Aorta (tissue), 5 donors: ENCODE measurements at places on chromosomes 11 and 22. TPM values are rescaled to one million over a fixed set of nuclear protein-coding genes. Genes with fewer than 3 reads are reported as not detected.

GRCh38 chr11:130592056-130592455 lies 143.6 kb downstream of the ADAMTS15 start:
- no peak for DNase-seq

DNA sequence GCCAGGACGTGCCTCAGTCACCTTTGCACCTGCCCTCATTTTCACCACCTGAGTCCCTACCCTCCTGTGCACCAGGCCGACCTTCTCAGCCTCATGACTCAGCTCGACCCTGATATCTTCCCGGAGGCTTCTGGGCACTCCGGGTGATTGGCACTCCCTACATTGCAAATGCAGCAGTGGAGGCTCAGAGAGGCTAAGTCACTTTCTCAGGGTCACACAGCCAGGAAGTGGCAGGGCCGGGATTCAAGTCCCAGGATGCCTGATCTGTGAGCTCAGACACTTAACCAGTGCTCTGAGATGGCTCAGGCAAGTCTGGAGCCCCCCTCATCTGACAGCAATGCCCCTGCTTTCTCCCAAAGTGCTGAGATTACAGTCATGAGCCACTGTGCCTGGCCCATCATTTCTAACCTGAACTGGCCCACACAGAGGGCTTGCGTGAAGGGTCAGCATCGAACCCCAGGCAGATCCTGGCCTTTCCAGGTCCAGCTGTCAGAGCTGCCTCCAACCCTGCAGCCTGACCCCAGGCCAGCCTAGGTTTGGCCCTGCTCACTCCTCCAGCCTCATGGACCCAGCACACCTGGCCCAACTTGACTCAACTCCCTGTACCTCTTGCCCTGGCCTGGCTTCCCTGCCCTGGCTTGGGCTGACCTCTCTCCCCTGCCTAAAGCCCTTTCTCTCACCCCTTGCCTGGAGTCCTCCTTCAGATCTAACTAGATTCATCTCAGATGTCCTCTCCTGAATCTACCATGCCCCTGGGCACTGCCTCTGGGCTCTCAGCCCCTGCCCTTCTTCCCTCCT lies 40.7 kb upstream of the RTL6 start:
- DNase-seq, result no peak

- DNase-seq, result no peak
These were observed 236.6 kb downstream of the GRIK4 start for GRCh38 chr11:120747850-120748814.

DNA sequence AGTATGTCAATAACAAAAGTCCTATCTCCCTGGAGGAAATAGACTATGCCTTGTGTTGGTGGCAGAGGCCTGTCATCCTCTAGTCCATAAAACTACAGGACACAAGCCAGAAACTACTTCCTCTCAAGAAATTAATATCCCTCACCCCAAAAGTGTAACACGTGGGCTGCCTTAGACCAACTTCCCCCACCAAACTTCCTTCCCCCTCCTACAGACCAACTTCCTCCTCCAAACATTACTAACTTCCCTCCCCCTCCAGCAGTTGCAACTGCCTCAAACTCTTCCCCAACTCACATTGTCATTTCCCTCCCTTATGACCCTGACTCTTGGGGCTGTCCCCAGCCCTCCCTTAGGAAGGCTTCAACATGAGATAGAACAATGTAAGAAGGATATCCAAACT lies 6.3 kb downstream of the OR52K2 start:
- DNase-seq, result no peak

DNA sequence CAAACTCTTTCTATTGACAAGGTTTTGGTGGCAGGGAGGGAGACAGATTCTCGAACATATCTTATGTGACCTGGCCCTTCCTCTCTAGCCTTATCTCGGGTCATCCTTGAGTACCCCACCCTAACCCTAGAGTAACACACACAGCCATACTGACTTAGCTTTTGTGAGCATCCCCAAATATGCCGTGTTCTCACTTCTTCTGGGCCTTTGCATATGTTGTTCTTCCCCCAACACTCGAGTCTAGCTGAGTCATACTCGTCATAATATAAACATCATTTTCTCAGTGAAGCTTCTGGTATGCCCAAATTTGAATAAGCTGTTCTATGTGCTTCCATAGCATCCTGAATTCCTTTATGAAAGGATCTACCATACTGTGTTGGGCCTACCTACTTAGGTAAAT lies 8.0 kb downstream of the TTC17 start:
- DNase-seq, result no peak

- DNase-seq, result no peak
These were observed 13.0 kb upstream of the EIF3D start for GRCh38 chr22:36541831-36542411.

DNA sequence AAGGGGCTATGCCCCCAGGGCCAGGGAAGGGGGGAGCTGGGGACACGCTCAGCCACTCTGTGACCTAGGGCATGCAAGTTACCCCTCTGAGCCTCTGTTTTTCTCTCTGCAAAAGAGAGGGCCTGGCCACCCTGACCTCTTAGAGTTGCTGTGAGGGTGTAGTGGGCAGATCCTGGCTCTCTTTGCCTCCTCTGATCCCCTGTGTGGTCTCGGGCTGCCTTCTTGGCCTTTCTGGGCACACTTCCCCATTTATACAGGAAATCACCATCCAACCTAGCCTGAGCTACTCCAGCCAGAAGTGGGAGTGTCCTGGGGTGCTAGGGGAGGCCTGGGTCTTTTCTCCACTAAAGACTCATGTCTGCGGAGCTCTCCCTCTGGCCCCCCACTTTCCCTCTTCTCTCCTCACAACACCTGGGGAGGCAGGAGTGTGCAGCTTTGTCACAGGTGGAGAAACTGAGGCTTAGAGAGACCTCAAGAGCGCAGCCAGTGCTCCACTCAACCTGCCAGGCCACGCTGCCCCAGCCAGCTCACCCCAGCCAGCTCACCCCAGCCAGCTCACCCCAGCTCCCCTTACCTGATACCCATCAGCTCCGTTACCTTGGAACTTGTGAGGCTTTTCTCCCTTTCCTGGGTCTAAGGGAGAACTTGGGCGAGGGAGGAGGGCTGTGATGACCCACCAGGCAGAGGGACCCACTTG lies 1.4 kb downstream of the AIFM3 start:
- no peak for DNase-seq

DNA sequence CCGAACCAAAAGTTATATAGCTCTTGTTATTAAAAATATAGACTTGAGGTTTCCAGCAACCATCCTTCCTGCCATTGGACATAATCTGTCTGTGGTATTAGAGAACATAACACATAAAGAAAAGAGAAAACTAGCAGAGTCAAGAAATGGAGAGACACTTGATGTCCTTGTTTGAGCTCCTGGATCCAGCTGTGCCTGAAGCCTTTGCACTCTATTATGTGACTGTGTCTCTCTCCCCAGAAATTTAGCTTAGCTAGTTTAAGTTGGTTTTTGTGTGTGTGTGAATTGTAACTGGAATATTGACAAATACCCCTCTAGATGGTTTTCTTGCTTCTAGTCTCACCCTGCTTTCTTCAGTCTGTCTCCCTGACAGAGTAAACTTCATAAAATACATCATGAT lies 61.6 kb downstream of the SC5D start:
- no peak for DNase-seq

GRCh38 chr11:109033627-109034338 lies 368.9 kb downstream of the DDX10 start:
- no peak for DNase-seq

- DNase-seq, result no peak
These were observed 47.1 kb upstream of the HORMAD2 start for GRCh38 chr22:30033137-30033536.

Gene SDF2L1
- total RNA-seq, result 38.7 TPM
